Activated CD4-positive, alpha-beta T cell treated with anti-CD3 and anti-CD28 coated beads for 1 hour (primary cell): ENCODE measurements at places on chromosomes 5 and 9.

GRCh38 chr9:105050296-105050695 is 122.3 kb upstream of the ABCA1 start:
- DNase-seq: no peak

GRCh38 chr9:134758949-134759607 is 117.5 kb downstream of the COL5A1 start:
- DNase-seq: no peak

GRCh38 chr9:105083256-105083655 is 155.3 kb upstream of the ABCA1 start:
- DNase-seq: no peak

GRCh38 chr5:78727786-78728761 is 79.5 kb upstream of the LHFPL2 start:
- no peak for DNase-seq

DNA sequence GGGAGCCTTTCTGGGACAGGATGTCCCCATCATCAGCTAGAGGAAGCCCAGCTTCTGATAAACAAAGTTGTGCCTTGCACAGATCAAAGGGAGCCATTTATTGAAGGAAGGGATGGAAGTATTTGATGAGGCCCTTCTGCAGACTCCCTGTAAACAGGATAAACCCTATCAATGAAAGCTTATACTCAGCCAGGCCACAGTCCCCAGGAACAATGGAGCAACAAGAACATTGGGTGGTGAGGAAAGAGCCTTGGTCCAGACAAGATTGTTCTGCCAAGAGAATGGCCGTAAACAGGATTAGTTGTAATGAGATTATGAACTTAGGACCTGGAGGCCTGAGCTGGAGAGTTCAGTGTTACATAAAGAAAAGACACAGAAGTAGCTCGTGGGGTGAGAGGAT is 40.5 kb upstream of the LIFR start:
- DNase-seq: no peak

GRCh38 chr9:137333016-137333671 is 31.1 kb upstream of the NRARP start:
- no peak for DNase-seq

GRCh38 chr5:34716986-34717385 is 60.9 kb downstream of the RAI14 start:
- DNase-seq: no peak

DNA sequence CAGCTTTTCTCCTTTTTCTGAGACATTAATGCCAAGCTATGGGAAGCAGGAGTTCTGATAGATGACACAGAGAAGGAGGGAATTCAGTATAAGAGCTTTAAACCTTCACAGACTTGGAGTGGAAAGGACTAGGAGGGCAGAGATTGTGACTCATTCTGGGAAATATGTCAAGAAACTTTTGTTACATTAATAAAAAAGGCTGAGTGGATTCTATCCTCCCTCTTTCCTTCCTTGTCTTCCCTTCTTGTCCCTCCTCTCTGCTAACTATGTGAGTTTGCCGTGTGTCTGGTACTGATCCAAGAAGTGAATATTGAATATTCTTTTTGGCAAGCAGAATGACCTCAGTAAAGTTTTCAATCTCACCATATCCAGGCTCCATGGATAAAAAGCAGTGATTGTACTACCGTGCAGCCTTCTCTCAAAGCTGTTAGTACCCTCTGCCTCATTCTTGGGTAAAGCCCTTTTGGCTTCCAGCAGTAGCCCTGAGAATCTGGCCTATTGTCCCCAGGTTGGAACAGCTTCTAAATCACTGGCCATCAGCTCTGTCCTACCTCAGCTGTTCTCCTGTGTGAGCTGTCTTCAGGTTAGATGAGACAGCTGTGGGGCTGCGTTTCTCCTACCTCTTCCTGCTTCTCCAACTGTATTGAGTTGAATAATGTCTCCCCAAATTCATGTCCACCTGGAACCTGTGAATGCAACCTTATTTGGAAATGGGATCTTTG is 73.9 kb downstream of the ATG10 start:
- no peak for DNase-seq

DNA sequence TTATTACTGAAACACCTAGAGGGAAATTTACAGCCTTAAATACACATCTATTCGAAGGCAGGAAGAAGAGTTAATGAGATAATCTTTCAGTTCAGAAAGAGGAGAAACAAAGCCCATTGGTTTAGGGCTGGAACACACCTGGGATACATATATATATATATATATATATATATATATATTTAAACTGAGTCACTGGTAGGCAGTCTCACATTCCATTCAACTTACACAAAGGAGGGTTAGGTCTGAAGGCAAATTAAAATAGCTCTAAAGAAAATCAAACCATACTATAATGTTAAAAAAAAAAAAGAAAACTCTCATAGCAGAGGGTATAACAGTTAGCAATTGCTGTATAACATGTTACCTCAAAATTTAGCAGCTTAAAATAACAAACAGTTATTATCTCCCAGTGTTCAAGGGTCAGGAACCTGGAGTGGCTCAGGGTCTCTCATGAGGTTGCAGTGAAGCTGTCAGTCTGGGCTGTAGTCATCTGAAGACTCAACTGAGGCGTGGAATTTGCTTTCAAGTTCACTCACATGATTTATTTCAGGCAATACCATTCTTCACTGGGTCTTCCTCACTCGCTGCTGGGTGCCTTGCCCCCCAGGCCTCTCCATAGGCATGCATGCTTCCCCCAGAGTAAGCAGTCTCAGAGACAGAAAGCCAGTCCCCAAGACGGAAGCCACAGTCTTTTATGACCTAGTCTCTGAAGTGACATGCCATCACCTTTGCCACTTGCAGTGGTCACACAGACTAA is 332.8 kb downstream of the NSG2 start:
- no peak for DNase-seq

DNA sequence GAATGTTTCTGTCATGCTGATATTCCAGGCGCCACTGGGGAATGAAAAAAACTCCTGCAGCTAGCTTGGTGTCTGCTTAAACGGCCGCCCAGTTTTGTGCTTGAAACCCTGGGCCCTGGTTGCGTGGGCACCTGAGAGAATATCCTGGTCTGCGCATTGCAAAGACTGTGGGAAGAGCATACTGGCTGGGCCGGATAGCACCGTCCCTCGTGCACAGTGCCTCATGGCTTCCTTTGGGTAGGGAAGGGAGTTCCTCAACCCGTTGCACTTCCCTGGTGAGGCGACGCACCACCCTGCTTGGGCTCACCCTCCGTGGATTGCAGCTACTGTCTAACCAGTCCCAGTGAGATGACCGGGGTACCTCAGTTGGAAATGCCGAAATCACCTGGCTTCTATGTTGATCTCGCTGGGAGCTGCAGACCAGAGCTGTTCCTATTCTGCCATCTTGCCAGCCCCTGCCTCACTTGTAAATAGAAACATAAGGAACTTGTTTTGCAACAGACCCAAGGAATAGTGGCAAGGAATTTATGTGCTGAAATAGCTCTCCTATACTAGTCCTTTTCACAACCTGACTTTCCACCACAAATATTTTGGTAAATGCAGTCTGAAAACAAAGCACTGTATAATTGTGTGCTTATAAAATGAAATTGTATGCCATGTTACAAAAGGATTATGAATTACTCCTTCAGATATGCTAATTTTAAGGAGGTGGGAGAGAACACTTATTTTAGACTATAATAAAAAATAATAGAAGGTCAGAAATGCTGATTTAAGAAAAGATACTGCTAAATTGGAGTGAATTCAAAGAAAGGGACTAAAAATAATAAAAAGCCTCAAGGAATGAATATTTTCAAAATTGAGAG is 90.3 kb downstream of the ADAMTSL1 start:
- DNase-seq: no peak

- no peak for DNase-seq
Observed at GRCh38 chr5:120695368-120695880, 231.3 kb downstream of the PRR16 start.

- no peak for DNase-seq
Observed at GRCh38 chr9:108535526-108535925, 320.3 kb downstream of the ACTL7B start.

DNA sequence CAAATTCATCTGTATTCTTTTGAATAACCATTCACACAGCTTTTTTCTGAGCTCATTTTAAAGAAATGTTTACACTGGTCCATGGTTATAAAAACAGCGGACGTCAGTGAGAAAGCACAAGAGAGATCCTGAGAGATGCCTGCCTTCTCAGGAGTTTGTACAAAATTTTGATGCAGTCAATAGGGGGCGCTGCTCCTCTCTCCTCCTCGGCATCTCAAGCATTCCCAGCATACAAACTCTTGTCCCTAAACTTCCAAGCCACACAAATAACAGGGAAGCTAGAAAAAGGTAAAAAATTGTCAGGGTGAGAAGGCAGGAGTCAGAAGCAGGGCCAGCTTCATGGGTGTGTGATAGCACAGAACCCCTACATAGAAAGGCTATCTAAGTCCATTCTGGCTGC is 11.2 kb upstream of the CCDC152 start:
- DNase-seq: no peak

DNA sequence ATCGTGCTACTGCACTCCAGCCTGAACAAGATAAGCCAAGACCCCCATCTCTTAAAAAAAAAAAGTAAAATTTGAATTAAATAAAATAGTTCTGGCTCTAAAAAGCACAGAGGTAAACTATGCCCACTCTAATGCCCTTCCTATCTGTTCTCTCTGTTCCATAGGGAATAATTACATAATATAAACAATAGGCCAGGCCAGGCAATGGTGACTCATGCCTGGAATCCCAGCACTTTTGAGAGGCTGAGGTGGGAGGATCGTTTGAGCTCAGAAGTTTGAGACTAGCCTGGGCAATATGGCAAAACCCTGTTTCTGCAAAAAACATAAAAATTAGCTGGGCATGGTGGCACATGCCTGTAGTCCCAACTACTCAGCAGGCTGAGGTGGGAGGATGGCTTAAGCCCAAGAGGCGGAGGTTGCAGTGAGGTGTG is 47.4 kb downstream of the MYO10 start:
- DNase-seq: no peak

DNA sequence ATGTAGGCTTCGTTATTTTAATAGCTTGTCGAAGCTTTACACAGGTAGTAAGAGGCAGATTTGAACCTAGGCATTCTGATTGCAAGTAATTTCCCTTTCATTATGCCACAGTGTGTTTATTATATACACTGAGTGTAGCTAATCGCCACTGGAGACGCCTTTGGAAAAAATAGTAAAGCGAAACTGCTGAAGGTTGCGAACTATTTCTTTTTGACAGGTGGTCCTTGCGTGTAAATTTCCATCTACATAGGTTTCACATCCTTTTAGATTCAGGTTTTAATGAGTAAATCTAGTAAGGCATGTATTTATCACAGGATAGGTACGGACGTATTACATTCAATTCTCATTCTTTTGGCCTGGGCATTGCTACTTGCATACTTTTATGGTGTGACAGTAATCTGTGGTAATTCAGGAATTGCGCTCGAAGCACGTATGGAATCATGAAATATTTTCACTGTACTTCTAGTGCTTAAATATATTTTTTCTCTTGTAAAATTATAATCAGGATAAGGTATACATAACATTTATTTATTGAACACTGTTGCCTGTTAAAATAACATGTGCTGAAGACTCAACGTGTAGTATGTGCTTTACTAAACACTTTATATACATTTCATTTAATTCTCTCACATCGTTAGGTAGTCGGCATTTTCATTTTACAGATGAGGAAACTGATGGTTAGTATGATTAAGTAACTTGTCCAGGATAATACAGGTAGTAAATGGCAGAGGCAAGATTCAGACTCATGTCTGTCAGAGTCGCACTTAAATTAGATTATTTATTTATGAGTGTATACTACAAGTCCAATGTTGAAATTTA is 1.8 kb downstream of the MARCHF6 start:
- no peak for DNase-seq

GRCh38 chr5:96649681-96650540 is 12.3 kb upstream of the CAST start:
- no peak for DNase-seq
